Stimulated activated naive CD8-positive, alpha-beta T cell treated with anti-CD3 and anti-CD28 coated beads, Interleukin-15, amount 100 ng/mL, for 72 hours (primary cell): ENCODE measurements at places on chromosomes 3 and 15.

DNA sequence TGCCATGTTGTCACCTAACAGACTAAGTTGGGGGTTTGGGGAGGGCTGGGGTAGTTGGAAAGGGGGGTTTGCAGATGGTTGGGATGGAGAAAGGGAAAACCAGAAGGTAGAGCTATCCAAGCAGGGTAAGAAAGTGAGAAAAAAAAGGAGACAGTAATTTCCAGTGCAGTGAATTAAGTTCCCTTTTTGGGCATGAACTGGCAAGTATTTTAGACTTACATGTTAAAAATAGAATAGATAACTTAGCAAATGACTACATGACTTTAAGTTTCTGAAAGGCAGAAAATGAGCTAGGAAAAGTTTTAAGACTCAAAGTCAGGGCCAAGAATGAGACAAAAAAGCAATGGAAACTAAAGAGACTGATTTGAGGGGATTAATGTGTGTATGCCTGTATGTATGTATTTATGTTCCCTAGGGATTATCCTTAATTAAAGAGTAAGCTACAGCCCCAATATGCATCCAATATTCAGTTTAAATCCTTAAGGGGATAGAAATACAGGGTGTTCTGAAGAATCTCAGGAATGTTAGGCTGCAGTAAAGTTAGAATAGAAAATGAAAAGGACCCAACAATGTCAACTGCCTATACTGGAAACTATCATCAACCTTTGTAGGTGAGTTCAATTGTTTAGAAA lies 285.2 kb upstream of the MME start:
- DNase-seq: no peak

DNA sequence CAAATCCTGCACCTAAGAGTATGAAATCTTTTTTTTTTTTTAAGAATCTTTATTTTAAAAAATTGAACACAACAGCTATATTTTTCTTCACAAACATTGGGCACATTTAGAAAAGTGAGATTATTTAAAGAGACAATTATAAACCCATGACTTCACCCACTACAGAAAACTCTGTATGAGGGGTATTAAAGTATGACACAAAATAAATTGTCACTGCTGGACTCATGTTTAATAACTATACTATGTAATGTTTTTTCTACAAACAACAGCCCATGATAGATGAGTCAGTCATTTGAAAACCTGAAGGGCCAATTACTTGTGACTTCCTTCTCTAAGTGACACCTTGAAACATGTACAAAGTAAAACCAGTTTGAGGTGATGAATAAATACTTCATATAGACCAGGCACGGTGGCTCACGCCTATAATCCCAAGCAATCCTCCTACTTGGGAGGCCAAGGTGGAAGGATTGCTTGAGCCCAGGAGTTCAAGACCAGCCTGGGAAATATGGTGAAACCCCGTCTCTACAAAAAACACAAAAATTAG lies 36.0 kb downstream of the AQR start:
- no peak for DNase-seq

- DNase-seq: no peak
These were observed 25.3 kb downstream of the TRAK1 start for GRCh38 chr3:42116466-42116865.

GRCh38 chr3:76044601-76045600 lies 259.6 kb upstream of the ZNF717 start:
- no peak for DNase-seq

GRCh38 chr15:68614286-68615035 lies 35.7 kb downstream of the CORO2B start:
- no peak for DNase-seq

DNA sequence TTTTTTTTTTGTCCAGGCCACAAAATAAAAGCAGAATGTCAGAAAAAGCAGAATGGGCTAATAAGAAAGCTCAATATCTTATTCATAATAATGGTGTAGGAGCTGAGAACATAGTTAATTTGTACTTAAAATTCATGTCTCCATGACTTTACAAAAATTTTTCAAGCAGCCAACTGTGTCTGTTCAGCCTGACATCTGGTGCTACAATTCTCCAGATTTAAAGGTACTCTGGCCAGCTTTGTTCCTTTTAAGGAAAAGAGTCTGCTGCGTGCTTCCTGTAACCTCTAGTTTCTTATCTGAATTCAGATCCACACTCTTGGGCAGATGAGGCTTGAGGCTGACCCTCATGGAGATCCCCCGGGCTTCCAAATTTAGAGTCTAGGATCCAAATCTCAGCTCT lies 8.7 kb upstream of the RFX7 start:
- no peak for DNase-seq

DNA sequence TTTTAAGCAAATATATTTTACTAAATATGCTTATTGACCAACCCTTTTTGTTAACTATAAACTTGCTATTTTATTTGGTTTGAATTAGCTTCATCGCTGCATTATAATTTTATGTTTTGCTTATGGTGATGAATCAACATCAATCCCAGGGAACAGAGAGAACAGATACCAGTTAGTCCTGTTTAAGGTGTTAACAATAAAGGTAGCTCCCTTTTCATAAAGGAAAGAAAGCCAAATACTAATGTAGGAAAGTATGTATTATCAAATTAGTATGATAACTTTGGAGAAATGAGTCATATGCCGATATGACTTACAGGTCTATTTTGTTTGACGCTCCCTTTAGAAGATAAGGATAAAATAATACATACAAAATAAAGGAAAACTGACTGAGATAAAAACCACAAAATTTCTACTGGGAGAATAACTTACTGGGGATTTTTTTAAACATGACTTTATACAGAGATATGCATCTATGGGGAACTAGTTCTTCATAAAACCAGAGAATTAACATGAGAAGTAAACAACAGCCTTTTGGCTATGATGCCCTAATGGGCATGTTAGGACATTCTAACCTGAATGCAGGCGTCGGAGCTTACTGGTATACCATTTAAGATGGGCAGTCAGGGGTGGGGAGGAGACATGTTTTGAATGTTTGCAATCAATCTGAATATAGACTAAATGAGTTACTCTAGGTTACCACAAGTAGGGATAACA lies 4.5 kb downstream of the OR5K2 start:
- no peak for DNase-seq

DNA sequence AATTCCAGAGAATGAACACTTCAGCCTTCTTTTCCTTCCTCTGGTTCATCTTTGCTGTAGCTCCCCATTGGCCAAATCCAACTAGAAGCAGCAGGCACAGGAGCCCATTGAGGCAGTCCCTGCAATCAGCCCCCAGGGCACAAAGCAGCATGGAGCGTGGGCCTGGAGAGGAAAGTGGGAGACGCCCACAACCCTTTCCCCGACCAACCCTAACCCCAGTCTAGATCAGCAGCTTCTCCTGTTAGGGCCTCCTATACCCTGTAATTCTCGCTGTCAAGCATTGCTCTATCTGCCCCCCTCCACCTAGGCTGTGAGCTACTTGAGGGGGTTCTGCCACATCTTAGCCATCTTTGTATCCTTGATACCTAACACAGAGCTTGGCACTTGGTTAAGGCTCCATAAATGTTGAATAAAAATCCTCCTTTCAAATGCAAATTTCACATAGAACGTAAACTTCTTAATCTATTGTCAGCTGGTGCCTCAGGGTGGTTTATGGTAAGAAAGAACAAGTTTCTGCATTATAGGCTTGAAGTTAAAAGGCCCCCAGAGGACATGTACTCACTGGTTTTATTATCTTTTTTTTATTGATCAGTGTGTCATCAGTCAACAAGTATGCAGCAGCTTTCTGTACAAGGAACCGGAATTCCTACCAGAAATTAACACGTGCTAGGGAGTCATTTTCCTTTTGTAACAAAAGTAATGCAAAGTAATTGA lies 97.9 kb upstream of the PFN2 start:
- DNase-seq: no peak

- no peak for DNase-seq
These were observed 67.4 kb upstream of the LARS2 start for GRCh38 chr3:45320986-45321385.

DNA sequence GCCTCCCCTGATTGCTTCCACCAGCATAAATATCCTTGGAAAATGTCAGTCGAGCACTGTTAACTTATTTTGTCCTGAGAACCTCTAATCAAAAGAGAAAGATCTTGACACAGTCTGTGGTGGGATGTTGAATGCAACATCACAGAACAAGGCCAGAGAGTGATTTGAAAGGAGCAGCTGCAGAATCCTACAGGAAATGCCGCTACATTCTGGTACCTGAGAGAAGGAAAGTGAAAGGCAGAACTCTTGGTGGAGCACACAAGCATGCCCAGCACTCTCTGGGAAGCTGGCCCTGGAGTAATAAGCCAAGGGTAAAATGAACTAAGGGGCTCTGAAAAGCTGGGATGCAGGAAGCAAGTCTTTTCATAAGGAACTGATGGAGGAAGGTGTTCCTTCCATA lies 75.8 kb downstream of the CBLB start:
- no peak for DNase-seq

DNA sequence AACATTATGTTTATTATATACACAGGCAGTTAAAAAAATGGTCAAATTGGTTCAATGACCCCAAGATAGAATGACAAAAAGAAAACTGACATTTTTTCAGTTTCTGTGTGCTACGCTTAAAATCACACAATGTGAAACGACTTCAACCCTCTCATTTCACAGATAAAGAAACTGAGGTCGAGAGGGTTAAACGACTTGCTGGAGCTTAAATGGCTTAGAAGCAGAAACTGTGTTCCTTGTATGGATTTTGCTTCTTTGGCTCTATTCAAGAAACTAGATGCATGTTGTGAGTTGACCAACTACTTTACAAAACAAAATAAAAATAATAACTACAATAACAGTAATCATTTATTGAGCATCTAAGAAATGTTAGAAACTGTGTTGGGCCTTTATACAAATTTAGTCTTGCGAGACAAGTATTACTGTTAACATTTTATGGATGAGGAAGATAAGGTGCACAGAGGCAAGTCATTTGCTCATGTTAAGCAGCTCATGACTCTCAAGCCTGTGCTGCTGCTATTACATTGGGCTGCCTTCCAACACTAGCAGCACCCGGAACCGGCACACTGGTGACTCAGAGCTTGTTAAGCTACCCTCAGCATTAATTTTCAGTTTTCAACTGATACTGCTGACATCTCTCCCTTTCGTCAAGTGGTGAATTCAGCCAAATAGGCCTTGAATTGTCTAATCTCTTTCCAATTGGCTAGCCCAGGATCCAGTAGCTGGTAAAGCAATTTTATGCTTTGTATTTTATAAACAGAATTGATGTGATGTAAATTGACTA lies 487.6 kb downstream of the NAALADL2 start:
- no peak for DNase-seq

DNA sequence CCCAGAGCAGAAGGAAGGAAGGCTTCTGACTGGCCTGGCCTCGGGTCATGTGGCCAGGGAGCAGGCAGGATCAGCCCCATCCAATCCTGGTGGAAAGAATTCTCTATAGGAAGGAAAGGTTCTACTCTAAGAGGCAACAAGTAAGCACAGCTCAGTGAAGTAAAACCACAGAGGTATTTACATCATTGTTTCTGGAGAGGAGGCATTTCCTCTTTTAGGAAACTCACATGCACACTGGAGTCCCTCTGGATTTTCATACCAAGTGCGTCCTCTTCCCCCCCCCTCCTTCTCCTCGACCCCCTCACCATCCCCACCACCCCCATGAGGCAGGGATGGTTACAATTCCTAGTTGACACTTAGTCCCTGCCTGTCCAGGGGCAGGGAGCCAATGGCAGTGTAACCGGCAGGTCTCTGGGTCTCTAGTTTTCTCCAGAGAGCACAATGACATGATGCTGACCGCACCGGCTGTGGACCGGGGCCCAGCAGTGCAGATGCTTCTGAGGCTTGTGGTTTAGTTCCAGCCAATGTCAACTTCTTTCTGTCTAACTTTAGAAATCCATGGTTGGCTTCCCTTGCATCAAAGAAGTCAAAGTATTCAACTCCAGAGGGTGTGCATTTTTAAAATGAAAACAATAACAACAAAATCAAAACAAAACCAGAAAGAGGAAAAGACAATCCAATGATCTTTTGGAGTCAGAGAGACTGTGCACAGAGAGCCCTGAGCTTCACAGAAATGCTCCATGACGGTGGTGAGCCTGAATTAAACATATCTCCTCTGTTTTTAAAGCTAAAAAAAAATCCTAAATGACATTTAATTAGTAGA lies 230.3 kb upstream of the TLE3 start:
- DNase-seq: no peak

DNA sequence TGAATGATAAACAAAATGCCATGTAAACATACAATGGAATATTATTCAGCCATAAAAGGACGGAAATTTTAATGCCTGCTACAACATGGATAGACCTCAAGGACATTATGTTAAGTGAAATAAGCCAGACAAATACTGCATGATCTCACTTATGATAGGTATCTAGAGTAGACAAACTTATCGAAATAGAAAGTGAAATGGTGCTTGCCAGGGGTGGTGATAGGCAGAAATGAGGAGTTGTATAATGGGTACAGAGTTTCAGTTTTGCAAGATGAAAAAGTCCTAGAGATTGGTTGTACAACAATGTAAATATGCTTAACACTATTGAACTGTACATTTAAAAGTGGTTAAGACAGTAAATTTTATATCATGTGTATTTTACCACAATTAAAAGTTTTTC lies 287.8 kb downstream of the ERC2 start:
- DNase-seq: no peak

DNA sequence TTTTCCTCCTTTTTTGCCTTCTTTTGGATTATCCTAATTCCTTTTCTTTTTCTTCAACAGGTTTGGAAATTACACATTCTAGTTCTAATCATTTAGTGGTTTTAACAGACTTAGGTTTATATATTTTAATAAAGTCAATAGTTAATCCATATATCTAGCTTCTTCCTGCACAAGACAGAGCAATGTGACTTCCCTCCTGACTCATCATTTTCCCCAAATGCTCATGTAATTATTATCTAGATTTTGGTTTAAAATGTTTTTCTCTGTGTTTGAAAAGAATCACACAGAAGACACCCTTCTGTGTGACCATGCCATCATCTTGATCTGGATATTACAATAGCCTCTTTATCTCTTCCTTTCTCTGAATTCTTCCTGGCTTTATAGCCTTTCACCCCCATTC lies 28.6 kb upstream of the SSR3 start:
- no peak for DNase-seq

DNA sequence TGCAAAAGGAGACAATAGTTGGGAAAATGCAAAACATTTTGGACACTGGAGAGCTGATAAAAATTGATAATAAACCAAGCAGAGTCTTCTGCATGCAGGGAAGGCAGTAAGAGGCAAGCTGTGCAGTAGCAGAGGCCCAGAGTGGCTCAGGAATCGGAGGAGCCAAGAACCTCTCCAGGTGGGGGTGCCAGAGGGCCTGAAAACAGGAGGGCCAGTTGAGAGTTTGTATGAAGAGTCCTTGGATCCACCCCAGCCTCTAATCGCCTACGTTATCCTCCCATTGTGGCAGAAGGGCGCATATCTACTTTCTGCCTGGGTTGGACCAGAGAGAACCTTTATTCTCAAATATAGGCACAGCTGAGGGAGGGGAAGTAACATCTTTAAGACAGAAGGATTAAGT lies 48.9 kb upstream of the RBP1 start:
- DNase-seq: no peak

DNA sequence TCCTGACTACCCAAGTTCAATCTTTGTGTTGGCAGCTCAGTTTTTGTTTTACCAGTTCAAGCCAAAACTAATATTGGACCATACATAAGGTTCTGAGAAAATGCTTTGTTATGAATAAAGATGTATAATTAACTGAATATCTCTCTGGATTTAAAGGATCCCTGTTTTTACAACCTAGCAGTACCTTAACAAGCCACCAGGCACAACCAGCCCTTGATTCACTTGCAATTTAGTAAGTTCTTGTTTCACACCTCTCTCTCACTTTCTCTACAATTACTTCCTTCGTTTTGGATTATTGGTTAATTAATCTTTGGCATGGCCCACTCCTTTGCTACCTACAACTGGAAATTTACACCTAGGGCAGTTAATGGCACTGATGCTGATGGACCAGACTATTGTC lies 531.9 kb downstream of the SQOR start:
- no peak for DNase-seq
